Muscle of back (tissue), 13 donors: ENCODE measurements at places on chromosomes 7 and 10. TPM values are rescaled to one million over a fixed set of nuclear protein-coding genes. Genes with fewer than 3 reads are reported as not detected.
A peak's percentile ranks its signal among the peaks of the same experiment; 100 is the strongest.

Gene ZNF503
- polyA plus RNA-seq = 10.7 TPM

Gene PILRA
- 2.6 TPM for polyA plus RNA-seq

Gene SFRP4
- polyA plus RNA-seq = 26.3 TPM

Gene ZP3
- polyA plus RNA-seq = 1.0 TPM

GRCh38 chr7:79933144-79933543, 201.5 kb upstream of the GNAI1 start:
- DNase-seq = peak; percentile 5

- no peak for DNase-seq
These were observed 12.3 kb downstream of the CAV2 start for GRCh38 chr7:116511552-116512519.

DNA sequence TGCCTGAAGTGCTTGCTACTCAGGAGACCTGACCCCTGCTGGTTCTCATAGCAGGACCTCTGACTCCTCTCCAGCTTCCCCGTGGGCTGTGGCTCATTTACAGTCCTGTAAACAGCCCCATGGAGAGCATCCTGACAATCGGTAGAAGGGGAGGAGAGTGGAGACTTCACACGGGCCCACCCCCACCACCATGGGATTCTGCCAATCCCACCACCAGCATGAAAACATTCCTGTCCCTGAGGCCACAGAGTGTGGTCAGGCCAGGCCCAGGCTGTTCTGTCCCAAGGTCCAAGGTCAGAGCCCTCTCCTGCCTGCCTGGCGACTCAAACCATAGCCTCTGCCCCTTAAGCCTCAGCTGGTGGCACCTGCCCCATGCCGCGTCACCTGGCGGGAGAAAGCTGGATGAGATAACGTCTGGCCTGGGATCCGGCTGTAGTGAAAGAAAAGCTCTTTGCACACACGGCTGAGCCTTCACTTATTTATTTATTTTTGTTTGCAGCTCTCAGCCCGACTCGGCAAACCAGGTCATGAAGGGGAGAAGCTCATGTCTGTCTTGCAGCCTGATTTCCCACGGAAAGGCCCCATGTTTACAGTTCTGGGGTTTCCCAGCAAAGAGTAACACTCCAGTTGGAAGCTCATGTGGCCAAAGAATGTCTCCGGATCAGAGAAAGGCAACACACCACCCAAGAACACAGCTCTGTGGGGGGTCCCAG, 293.6 kb upstream of the ZMIZ1 start:
- no peak for DNase-seq

DNA sequence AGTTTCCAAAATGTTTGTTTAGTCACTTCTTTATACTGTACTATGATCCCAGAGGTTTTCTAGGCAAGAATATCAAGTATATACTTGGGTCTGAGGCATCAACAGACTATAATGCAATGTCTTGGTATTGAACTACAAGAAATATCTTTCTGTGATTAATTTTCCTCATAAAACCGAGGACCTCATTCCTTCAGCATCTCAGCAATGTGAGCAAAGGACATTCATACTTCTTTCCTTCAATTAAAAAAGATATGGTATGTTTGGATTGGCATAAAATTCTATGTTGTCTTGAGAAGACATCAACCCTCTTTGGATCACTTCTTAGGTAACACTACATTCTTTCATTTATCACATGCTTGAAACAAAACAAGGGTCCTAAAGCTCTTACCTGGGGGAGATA, 524.5 kb downstream of the PHTF2 start:
- no peak for DNase-seq

GRCh38 chr10:52874581-52874980, 102.0 kb upstream of the MBL2 start:
- DNase-seq = no peak

DNA sequence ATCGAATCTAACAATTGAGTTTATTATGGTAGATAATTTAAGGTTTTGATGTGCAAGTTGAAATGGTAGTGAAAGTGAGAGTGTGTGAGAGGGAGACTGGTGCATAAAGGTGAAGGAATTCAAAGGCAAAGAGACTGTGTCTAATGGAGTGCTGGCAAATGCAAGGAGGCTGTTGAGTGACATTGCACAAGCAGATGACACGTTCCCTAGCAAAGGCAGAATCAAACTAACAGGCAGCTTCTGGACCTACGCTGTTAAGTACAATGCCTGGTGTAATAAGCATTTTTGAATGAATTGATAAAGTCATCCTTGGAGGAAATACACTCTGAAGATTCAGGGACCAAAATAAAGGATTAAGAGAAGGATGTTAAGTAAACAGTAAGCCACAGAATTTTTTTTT, 11.7 kb upstream of the GPR141 start:
- DNase-seq = no peak
